Stimulated activated CD4-positive, alpha-beta T cell treated with anti-CD3 and anti-CD28 coated beads, TNF-alpha, amount 100 ng/mL, for 1 hour (primary cell): ENCODE measurements at places on chromosomes 12 and 14.

- no peak for DNase-seq
Observed at GRCh38 chr14:76376878-76377734, 1.2 kb downstream of the ESRRB start.

DNA sequence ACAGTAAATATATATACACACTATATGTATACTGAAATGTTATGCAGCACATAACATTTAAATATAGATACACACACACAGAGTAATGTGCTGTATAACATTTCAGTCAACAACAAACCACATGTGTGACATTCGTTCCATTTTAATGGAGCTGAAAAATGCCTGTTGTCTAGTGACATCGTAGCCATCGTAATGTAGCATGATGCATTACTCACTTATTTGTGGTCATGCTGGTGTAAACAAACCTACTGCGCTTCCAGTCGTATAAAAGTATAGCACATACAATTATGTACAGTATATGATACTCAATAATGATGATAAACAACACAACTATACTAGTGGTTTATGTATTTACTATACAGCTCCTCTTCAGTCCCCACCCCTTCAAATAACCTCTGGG, 119.0 kb upstream of the SLC38A4 start:
- no peak for DNase-seq

GRCh38 chr14:35879654-35880249, 53.6 kb downstream of the BRMS1L start:
- DNase-seq = no peak

GRCh38 chr14:93686268-93686667, 102.0 kb downstream of the PRIMA1 start:
- no peak for DNase-seq

DNA sequence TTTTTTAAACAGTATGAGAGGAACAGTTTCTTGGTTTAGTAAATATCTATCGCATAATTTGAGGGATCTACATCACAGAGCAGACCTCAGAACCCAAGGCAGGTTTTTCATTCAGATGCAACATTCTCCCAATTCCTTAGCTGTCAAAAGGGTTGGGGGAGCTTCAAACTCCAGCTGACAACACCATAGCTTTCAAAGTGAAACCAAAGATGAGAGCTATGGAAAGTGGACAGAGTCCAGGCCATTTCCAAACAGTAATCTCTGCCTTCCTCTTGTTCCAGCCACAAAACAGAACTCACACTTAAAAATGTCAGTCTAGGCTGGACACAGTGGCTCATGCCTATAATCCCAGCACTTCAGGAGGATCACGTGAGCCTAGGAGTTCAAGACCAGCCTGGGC, 87.8 kb downstream of the SPRING1 start:
- no peak for DNase-seq

DNA sequence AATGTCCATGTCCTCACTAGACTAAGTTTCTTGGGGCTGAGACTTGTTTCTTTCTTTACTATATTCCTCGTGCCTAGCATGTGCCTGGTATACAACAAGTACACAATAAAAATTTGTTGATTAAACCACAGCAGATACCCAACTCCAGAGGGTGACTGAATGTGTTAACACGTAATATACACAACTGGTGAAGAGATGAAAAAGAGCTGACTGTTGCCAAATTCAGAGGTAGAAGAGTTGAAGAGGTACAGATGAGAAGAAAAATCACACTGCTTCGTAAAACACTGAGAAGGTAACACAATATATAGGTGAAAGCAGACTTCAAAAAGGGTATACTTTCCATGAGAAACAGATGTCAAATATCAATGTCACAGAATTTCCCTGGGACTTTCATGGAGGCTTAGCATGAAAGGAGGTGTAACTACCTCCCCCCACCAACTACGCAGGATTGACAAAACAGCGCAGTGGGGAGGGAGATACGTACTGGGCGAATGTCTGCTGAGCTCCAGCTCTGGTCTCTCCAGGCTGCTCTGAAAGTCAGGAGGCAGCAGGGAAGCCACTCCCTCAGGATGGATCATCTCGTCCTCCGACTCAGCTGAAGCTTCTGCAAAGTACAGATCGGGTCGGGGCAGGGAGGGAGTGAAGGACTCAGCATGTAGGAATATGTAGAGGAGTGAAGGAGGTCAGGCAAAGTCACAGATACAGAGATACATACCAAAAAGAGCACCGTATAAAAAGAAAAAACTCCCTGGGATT, 5.3 kb downstream of the ACIN1 start:
- no peak for DNase-seq

DNA sequence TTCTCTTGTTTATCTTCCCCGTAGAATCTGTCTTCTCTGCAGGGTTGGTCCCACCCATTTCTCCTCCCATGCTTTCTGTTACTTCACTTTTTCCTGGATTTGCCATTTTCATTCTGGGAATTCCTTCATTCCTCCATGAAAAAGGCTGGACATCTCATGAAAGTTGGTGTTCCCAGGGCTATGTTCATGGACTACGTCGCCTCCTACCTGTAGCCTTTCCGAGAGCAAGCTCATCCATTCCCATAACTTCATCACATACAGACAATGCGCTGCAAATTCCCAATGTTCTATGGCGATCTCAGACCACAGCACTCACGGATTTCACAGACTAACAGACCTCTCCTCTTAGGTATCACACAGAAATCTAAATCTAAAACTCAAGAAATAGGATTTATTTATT, 217.1 kb downstream of the EXOC5 start:
- DNase-seq = no peak

GRCh38 chr12:116389990-116390389, 112.5 kb upstream of the MED13L start:
- no peak for DNase-seq

- no peak for DNase-seq
Observed at GRCh38 chr12:94538318-94538717, 78.7 kb upstream of the CEP83 start.

GRCh38 chr14:87076146-87076545, 916.8 kb downstream of the GALC start:
- no peak for DNase-seq

DNA sequence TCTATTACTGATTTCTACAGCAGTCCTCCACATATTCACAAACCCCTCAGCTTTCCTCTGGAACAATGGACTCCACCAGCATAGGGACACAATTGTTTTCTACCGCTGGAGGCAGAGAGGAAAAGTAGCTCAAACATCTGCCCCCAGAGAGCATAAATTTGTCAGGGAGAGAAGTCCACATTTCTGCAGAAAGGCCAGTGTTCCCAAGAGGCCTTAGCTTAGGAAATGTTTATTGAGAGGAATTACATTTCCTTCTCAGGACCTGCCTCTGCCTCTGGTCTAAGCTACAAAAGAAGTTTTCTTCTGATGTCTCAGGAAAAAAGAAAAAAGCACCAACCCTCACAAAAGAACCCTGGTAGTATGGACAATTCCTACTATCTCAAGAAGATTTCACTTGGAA, 217.8 kb upstream of the BMP4 start:
- DNase-seq = no peak

DNA sequence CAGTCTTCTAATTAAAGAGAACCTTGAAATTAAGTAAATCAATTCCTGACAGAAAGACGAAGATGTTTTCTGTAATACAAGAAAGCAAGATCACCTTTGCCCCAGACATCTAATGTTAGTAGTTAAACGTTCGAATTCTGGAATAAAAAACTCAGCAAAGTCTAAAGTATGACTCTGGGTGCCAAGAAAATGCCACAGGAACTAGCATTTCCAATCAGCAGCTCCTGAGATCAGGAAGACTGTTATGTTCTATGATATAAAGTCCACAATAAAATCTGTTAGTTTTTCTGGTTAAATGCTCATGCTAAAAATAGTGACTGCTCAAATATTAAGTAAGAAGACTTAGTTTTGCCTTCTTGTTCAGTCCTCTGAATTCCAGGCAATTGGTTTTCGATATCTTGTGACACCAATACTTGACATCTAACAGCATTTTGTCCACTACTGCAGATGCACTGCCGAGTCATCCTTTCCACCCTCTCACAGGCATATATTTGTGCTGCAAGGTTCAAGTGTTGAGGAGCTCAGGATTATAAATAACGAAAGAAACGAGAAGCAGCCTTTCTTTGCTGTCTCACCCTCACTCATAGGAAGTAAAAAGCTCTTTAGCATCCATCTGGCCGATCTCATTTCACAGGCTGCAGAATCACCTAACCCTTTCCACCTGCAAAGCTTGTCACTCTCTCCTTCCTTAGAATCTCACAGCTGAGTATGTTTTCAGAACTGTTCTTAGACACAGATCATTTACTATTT, 32.0 kb downstream of the SSH1 start:
- no peak for DNase-seq

DNA sequence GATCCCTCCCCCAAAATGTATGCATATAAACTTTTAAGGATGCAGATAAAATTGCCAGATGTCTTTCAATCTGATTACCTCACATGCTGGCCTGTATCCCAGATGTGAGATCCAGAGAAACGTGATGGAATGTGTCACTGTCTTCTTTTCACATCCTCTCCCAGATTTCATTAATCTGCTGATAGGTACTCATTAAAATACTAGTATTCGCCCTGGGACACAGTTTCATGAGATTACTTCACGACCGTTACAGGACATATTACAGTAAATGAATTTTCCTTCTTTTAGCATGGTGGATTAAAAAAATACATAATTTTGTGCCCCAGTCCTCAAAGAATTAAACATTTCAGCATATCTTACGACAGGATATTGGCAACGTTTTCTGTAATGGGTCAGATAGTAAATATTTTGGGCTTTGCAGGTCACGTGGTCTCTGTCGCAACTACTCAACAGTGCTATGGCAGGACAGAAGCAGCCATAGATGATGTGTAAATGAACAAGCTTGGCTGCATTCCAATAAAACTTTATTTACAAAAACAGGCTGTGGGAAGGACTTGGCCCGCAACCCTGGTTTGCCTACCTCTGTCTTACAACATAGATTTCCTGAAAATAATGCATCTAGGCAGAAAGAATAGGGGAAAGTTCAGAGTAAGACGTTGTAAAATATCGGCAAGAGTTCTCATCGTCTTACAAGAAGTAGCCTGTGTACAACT, 156.0 kb upstream of the DIO3 start:
- DNase-seq = no peak

DNA sequence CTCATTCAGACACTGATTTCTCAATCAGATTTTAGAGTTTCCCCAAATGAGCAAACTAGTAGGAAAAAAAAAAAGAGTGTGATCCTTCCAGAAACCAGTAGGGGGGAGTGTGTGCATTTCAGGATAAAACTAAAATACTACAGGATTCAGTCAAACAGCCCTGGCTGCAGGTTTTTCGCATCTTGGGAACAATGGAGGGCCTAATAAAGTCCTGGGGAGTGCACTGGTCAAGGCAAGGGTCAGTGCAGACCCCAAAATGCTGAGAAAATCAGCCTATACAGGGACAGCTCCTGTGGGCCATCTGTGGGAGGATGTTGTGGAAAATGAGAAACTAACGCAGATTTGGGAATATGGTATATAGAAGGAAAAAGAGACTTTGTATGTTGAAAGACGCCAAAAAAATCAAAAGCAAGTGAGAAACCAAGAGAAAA, 22.2 kb upstream of the ABCD4 start:
- DNase-seq = no peak

DNA sequence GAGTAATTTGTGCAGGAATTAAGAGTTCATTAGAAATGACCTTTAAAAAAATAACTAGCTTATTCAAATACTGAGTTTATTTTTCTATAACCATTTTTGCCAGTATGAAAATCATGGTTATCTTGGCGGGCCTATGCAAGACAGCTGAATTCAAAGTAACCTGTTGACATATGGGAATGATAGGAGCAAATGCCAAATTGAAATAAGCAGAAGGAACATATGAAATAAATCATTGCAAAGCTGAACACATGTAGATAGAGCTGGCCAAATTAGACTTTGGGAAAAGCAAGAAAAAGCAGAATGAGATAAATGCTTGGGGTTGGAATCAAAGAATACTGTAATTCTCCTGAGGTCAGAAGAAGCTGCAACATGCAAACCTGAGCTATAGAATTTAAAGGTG, 372.5 kb downstream of the ADAMTS20 start:
- no peak for DNase-seq

DNA sequence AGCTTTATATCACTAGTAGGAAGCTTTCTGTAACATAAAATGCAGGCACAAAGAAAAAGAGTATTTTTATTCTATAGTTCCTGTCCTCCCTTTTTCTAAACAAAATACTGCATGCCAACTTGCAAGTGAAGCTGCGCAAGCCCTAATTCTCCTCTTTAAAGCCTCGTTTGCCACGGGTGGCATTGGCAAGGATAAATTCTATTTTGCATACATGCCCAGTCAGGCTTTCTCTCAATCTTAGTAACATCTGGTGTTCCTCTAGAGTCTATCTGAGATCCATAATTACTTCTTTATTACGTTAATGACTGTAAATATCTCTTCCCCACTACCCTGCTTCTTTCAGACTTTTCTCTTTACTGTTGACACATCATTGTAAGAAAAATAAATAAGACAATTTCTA, 97.1 kb upstream of the DAAM1 start:
- no peak for DNase-seq

GRCh38 chr12:116919247-116919661, 8.5 kb downstream of the FBXW8 start:
- DNase-seq = no peak

DNA sequence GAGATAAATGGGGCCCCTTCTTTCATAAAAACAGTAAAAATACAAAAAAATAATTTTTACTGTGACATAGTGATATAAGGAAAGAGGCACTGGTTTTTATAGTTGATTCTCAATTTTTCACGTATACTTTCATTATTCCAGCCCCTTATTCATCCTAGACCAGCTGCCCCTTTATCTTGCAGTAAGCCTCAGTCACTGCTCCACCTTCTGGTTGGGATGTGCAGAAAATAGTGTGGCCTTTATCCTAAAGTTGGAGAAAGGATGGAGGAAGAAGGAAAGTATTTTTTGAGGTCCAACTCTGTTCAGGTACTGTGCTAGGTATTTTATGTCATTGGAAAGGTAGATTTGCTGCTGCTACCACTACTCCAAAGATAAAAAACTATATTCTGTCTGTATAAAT, 172.7 kb downstream of the ANO6 start:
- no peak for DNase-seq

GRCh38 chr12:131794061-131794460, 34.1 kb upstream of the MMP17 start:
- no peak for DNase-seq

GRCh38 chr14:79421811-79422210, 789.5 kb downstream of the DIO2 start:
- DNase-seq = no peak

GRCh38 chr12:2609020-2609419, 185.8 kb upstream of the FKBP4 start:
- no peak for DNase-seq

DNA sequence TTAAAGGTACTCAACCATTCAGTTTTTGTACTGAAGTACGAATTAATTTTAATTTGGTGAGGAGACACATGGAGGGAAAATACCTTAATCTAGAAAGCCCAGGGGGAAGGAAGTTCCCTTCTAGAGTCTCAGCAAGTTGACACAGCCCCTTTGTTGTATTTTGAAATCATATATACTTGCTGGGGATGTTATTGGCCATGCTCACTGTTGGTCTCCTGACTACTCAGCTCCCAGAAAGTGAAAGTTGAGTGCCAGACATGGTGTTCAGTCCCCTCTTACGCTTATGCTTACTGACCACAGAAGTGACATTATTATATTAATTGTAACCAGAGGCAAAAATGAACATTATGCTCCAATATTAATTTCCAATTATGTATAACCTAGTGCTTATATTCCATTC, 28.1 kb downstream of the ARF6 start:
- no peak for DNase-seq
